Heart left ventricle (tissue), 16 donors: ENCODE measurements at places on chromosomes 16 and 17. TPM values are rescaled to one million over a fixed set of nuclear protein-coding genes. Genes with fewer than 3 reads are reported as not detected.

Gene NXN
- total RNA-seq, result 16.8 TPM

Gene SLC9A5
- total RNA-seq, result 1.2 TPM

Gene NPIPB9
- 1.6 TPM for total RNA-seq

Gene UNC13D
- total RNA-seq, result 6.8 TPM

Gene HSD17B1
- total RNA-seq, result 0.82 TPM

Gene E2F4
- total RNA-seq, result 60.3 TPM

Gene NOD2
- 0.50 TPM for total RNA-seq

Gene TMC7
- 0.69 TPM for total RNA-seq

Gene LHX1
- total RNA-seq, result not detected

Gene RASL10B
- total RNA-seq, result 9.6 TPM

Gene TLCD2
- total RNA-seq, result 1.7 TPM

Gene SGCA
- total RNA-seq, result 224 TPM

Gene SLC5A11
- not detected for total RNA-seq

Gene LMF1
- total RNA-seq, result 5.6 TPM
